GM23248 (cell line): ENCODE measurements at places on chromosomes 3 and 15.

GRCh38 chr3:7697548-7697947 is 804.1 kb upstream of the LMCD1 start:
- no peak for DNase-seq

- DNase-seq, result no peak
Observed at GRCh38 chr15:25182098-25182478, 227.3 kb downstream of the SNRPN start.

DNA sequence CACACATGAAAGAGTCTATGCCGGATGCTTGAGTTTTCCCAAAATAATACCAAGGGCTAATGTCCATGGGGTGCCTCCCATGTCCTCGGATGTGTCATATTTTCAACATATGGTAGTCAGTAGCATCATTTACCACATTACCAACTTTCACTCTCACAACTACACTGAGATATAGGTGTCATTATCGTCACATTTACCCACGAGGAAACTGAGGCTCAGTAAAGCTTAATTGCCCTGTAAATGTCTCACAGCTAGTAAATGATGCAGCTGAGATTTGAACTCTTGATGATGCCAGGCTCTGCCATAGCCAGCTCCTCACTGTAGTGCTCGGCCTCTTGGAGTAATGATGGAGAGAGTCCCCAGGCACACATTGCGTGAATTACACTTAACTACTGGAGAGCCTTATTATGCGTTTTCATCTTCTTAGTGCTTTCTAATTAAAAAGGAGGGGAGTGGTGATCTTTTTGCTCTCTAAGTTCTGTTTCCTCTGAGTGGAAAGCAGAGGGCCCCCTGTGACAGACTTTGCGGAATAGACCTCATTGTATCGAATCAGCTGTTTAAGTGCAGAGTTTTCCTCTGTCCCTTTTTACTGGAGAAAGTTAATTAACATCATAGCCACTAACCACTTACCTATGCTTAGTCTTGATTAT is 142.0 kb upstream of the SLCO3A1 start:
- no peak for DNase-seq

DNA sequence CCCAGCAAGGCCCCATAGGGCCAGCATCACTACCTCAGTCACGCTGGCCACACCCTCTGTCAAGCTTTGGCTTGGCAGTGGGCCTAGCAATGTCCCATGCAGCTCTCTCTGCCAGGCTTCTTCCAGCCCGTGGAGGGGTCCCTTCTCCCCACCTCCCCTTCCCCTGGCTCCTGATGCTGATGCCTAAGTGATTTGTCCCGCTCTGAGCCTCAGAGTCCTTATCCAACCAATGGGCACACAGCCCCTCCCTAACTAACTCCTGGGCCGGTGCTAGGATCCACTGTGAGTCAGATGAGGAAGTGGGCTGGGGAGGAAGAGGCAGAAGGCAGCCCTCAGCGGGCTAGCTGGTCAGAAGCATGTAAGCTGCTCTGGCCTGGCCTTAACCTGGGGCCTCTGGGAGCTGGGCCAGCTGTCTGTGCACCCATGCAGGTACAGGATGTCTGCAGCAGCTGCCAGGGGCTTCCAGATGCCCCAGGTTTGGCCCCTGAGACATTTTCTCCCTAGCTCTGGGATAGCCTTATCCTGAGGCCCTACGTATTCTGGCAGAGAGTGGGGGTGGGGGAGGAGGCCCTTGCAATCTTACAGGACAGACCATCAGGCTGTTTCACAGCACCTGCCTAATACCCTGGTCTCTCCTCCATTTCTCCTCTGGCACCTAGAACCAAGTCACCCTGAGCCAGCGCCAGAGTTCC is 740 bp upstream of the ZBTB47 start:
- DNase-seq, result peak; percentile 93

GRCh38 chr3:119063471-119063870 is 28.8 kb upstream of the IGSF11 start:
- no peak for DNase-seq

DNA sequence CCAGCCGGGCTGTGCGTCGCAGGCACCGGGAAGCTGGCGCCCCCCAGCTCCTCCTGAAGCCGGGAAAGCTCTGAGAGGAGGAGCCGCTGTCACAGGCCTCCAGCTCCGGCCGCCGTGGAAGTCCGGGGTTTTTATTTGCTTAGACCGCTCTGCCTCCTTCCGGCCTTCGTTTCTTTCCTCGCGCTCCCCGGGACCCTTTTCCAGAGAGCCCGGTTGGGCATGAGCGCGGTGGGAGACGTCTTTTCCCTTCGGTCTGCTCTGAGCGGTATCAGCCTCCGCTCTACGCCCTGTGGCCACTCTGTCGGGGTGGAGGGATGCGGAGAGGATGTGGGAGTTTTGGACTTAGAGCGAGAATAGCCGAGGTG is 559 bp downstream of the SENP5 start:
- DNase-seq, result peak; percentile 71

DNA sequence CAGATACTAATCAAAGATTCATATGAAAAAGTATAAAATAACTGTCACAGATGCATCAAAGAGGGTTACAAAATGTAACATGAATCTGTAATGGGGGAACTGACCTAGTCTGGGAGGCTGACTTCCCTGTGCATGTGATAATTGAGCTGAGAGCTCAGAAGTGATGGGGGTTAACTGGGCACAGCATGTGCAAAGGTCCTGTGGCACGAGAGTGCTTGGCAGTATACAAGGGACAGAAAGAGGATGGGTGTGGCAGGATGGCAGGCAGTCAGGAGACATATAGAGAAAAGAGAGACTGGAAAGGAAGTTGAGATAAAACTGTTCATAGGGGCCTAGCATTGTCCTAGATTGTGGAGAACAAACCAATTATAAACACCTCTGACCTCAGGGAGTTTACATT is 47.8 kb upstream of the IREB2 start:
- no peak for DNase-seq

- no peak for DNase-seq
Observed at GRCh38 chr15:60740231-60740630, 261.3 kb upstream of the ICE2 start.

GRCh38 chr3:3619815-3620214 is 179.4 kb upstream of the LRRN1 start:
- no peak for DNase-seq

GRCh38 chr15:79053894-79054293 is 36.7 kb downstream of the RASGRF1 start:
- DNase-seq, result no peak

- peak; percentile 15 for DNase-seq
Observed at GRCh38 chr3:115713284-115713683, 90.0 kb downstream of the GAP43 start.

DNA sequence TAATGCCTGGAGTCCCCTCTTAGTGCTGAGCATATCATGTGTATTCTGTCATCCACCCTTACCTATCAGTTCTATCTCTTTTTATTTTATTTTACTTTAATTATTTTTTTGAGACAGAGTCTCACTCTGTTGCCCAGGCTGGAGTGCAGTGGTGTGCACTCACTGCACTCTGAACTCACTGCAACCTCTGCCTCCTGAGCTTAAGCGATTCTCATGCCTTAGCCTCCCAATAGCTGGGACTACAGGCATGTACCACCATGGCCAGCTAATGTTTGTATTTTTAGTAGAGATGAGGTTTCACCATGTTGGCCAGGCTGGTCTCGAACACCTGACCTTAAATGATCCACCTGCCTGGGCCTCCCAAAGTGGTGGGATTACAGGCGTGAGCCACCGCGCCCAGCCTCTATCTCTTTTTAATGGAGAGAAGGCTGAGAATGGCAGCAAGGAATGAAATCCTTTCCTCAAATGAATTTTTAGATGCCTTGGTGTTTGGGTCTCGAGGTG is 11.4 kb downstream of the SACM1L start:
- no peak for DNase-seq

DNA sequence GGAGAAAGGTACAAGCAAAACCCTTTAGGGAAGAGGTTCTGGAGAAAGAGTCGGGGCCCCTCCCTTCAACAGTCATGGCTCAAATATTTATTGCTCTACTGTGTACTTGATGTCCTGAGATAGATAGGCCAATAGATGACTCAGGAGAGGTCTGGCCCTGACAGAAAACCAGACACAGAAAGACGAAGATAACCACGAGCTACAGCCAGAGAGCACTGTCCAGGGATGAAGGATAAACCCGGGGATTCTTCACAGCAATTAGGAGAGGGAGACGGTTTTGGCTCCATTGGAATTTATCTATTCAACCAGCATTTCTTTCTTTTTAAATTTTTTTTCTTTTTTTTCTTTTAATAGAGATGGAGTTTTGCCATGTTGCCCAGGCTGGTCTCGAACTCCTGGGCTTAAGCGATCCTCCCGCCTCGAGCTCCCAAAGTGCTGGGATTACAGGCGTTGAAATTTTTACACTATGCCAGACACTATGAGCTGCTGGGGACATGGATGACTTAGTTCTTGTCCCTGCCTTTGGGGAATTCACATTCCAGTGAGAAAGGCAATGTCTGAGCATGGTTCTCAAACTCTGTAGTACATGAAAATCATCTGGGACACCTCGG is 4.6 kb upstream of the CIDEC start:
- peak; percentile 89 for DNase-seq

DNA sequence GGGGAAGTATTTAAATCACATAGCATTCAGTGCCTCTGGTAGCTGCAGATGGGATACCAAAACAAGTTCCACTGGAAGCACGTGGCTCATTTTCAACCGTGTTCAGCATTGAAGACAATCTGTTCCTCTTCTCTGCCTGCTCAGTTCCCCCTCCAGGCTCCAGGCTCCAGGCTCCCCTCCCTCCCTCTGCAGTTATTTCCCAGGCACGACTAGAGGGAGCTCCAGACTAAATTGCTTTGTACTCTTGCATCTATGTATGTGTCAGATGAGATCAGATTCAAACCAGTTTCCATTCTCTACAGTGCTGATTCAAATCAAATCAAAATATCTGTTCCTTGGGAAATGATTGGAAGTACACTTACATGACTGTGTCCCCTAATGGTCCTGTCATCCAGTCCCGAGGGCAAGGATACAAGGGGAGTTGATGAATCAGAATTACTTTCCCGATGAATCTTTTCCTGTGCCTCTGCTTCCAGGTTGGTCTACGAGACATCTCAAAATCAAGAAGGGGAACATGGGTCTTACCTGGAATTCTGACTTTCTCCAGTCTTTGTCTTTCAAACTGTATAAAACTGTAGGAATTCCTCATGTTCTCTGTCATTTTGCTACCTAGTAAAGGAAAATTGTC is 600.5 kb downstream of the EDEM1 start:
- no peak for DNase-seq

DNA sequence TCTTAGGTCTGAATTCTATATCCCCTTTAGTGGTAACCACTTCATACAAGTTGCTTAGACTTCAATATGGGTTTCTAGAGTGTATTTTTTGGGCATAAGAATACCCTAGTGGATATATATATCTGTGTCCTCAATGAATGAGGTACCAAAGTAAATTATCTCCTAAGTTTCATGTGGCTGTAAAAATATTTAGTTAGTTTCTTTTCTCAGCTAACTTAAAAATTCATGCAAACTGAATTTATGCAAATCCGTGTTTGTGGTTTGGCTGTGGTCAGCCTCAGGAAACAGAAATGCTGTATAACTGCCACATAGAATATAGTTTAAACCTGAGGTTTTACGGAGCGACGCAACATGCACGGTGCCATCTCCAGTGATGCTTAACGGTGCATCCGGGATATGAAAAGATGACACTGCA is 80.3 kb downstream of the PEX5L start:
- DNase-seq, result no peak

- no peak for DNase-seq
Observed at GRCh38 chr15:92400573-92400972, 6.9 kb downstream of the ST8SIA2 start.

GRCh38 chr3:58755150-58755549 is 88.6 kb upstream of the FAM3D start:
- DNase-seq, result no peak

GRCh38 chr3:169623971-169624370 is 39.5 kb downstream of the MECOM start:
- DNase-seq, result no peak

DNA sequence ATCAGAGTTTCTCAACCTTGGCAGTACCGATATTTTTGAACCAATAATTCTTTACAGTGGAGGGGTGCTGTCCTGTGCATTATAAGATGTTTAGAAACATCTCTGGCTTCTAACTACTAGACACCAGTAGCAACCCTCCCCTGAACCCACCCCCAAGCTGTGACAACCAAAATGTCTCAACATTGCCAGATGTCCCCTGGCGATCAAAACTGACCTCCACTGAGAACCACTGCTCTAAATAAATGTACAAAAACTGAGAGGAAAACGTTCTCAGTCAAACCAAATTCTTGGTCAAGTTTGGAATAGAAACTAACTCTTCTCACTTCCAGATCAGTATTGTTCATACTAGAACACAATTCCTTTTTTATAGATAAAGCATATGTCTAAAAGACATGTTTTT is 58.5 kb downstream of the GPR160 start:
- DNase-seq, result no peak

DNA sequence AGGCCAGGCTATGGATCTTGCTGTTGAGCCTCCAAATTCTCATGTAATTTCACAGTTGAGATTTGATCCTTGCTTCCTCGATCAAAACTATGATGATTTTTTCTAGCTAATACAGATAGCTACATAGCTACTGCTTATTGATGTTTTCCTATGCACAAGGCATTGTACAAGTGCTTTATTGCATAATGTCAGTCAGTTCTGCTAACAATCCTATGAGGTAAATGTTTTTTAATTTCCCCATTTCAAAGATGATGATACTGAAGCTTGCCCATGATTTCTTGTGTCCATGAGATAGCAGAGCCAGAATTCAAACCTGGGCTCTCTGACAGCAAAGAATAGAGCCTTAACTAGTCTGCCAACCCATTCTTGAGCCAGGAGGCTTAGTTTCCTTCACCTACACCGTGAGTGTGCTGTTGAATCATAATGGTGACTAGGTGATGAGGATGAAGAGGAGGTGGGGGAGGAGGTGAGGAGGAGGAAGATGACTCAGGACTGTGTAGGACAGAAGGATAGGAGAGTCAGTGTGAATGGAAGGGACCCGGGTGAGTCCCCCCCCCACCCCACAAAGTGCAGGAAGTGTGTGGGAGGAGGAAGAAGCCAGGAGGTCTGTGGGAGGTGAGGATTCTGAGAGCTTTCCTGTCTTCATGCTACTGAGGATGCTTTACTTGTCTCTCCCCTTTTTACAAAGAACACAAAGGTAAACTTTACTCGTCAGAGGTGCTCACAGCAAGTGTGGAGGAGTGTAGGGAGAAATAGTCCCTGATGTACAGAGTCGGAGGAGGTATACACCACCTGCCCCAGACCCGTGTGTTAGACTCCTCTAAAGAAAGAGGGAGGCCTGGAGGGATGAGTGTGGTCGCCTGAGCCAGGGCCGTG is 3.6 kb downstream of the TAGLN3 start:
- peak; percentile 64 for DNase-seq

DNA sequence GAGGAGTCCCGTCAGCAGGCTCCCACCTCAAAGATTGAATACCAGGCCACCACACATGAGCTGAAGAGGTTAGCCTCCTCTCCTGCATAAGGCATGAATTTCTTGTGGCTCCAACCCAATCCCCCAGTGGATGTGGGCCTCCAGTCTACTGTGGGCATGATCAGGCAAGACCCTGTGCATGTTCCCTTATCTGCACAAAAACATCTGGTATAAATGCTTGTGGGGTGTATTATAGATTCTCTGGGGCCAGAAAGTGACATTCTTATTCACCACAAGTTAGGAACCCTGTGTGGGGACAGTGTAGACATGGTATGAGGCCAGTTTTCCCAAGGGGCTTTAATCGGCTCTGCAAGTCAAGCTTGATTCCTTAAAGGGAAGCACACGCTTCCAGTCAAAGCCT is 18.2 kb upstream of the UBP1 start:
- no peak for DNase-seq

- no peak for DNase-seq
Observed at GRCh38 chr15:94270570-94270969, 39.2 kb downstream of the MCTP2 start.
